K562 (cell line): ENCODE measurements at places on chromosomes 1 and 21. TPM values are rescaled to one million over a fixed set of nuclear protein-coding genes. Genes with fewer than 3 reads are reported as not detected.

GRCh38 chr1:94514095-94514727, 27.3 kb downstream of the F3 start:
- no peak overlapping the region for H3K4me3 ChIP-seq
- no peaks in the 10 kb centered on the region for H3K4me1 ChIP-seq
- peak; percentile 54 for DNase-seq
- no peaks in the 10 kb centered on the region for H3K36me3 ChIP-seq

GRCh38 chr1:27928216-27928954, 6.4 kb upstream of the SMPDL3B start:
- peak; percentile 36 for DNase-seq
- H3K27me3 ChIP-seq = no peaks in the 10 kb centered on the region
- H3K4me3 ChIP-seq = no peak overlapping the region
- H3K27ac ChIP-seq = no peak overlapping the region
- no peaks in the 10 kb centered on the region; the same call in 1 of the 2 replicates for H3K4me1 ChIP-seq
- H3K36me3 ChIP-seq = no peaks in the 10 kb centered on the region

- H3K36me3 ChIP-seq = no peaks in the 10 kb centered on the region
- H3K27ac ChIP-seq = no peak overlapping the region
- no peak overlapping the region for H3K4me3 ChIP-seq
Observed at GRCh38 chr1:174337000-174337681, 110.6 kb upstream of the GPR52 start.

- no peaks in the 10 kb centered on the region for H3K4me1 ChIP-seq
- H3K27me3 ChIP-seq = no peaks in the 10 kb centered on the region; the same call in 2 of the 3 replicates
- no peak overlapping the region for H3K4me3 ChIP-seq
- DNase-seq = no peak
- no peaks in the 10 kb centered on the region for H3K36me3 ChIP-seq
- H3K27ac ChIP-seq = no peak overlapping the region
Observed at GRCh38 chr1:234149217-234149616, 224.0 kb upstream of the COA6 start.

Gene PLEKHA6
- 0.29 and 0.33 TPM in 2 replicates for total RNA-seq

Gene FAM167B
- not detected in 2 replicates for total RNA-seq

Gene ATAD3C
- 0.18 and 0.60 TPM in 2 replicates for total RNA-seq

Gene AKR7A3
- total RNA-seq = 0.91 and 1.2 TPM in 2 replicates
